ENCODE measurements at places on chromosomes 5 and 9.
A peak's percentile ranks its signal among the peaks of the same experiment; 100 is the strongest.

- no peak for DNase-seq
These were observed 66.4 kb downstream of the NRG2 start for GRCh38 chr5:139976703-139977102.

DNA sequence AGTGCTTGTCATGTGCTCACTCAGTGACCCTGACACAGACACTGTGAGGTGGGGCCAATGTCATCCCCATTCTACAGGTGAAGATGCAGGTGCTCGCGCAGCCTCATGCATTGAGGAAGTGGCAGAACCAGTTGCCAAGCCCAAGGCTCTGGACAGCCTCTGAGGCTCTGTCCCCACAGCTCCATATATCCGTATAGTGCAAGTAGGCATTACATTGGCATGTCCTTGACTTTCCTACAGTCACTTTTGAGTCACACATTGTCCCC is 58.8 kb upstream of the ANGPTL2 start:
- DNase-seq: no peak

- no peak for DNase-seq
These were observed 147.3 kb downstream of the TLE4 start for GRCh38 chr9:79719021-79719420.

DNA sequence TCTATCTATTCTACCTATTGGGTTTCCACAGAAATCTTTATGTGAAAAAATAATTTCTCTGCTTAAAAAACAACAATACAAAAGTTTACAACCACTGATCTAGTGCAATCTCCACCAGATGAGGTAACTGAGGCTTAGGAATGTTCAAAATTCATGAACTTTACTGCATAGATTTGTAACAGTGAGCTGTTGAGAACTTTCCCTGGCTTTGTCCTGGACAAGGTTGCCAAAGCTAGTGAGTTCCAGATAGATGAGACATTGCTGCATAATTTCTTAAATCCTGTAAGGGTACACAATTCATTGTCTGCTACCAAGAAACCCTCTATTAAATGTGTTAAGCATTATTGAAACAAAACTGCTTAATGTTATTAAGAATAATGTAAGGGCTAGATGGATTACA is 102.7 kb downstream of the OSMR start:
- no peak for DNase-seq

DNA sequence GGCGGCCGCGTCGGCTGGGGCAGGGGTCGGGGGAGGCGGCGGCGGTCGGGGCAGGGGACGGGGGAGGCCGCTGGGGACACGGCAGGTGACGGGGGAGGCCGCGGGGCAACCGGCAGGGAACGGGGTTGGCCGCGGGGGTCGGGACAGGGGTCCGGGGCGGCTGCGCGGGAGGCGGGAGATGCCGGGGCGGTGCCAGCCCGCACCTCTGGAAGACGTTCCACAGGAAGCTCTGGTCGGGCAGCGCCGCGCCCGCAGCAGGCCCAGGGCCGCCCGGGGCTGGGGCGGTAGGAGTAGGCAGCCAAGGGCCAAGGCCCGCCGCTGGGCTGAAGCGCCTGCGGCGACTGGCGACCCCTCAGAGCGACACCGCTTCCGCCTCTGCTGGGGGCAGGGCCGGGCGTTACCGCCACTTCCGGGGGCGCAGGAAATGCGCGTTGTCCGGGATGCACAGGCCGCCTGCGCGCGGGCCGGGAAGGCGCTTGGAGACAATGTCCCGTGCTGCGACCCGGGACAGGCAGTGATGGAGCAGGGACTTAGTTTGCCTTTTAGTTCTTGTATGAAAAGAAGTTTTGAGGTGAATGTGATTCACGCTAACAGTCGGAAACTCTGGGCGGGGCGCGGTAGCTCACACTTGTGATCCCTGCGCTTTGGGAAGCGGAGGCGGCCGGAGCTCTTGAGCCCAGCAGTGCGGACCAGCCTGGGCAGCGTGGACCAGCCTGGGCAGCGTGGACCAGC is 110.0 kb upstream of the LPCAT1 start:
- peak; percentile 42 for DNase-seq

- DNase-seq: no peak
These were observed at the start of gene NRG2 for GRCh38 chr5:140042643-140043507. Gene NRG2, minus strand, starts transcription at chr5:140043299.

DNA sequence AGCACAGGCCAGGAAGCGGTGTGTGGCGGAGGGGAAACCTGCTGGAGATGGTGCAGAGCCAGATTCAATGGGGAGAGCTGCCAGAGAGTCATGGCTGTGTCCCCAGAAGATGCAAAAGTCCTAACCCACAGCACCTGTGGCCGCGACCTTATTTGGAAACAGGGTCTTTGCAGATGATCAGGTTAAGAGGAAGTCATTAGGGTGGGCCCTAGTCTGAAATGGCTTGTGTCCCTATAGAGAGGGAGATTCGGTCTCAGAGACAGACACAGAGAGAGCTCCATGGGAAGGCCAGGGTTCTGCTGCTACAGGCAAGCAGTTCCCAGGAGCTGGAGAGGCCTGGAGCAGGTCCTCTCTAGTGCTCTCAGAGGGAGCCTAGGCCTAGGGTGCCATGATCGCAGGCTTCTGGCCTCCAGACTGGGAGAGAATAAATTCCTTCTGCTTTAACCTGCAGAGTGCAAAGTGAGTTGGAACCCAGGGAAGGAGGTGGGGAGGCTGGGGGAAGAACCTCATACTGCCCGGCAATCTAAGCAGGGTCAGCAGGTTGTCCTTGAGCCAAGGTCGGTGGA is 1.9 kb upstream of the LPCAT1 start:
- DNase-seq: no peak

GRCh38 chr9:34983209-34983608 is 6.3 kb upstream of the DNAJB5 start:
- no peak for DNase-seq

DNA sequence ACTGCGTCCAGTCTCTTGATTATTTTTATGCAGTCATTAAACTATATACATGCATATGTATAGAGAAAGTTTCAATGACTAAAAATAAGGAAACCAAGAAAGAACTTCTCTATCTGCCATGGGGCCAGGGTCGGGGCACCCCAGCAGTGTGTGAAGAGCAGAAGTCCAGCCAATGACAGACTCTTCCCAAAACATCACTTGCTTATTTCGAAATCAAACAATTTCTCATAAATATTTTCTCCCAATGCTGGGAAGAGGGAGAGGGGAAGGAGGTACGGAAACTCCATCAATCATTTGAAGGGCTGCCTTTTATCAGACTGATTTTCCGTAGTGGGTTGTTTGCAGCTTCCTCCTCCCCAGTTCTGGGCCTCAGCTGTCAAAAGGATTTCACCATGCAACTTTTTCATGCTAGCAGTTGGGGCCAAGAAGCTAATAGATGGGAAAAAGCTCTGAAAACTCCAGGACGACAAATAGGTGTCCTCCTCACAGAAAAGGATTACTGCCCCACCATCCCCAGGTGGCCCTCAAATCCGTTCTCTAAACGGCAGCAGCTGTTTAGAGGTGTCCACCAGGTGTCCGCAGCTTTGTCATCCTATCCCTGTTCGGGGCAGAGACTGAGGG is 617 bp upstream of the FPGS start:
- DNase-seq: no peak

DNA sequence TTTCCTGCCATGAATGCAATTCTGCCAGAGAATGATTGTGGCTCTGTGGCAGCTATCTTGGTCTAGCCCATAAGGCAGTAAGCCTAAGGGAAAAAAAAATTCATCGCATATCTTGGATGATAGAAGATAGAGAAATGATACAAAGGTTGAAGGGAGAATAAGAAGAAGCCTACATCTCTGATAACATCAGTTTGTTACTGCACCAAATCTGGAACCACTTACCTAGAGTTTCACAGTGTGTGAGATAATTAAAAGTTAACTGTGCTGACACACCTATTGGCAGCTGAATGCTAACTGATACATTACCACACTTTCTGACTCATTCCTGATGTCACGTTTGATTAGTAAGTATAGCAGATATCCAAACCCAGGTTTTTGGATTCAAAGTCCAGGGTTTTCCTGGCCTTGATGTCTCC is 91.6 kb upstream of the TAF11L2 start:
- no peak for DNase-seq
